ENCODE measurements at places on chromosomes 2 and 18. TPM values are rescaled to one million over a fixed set of nuclear protein-coding genes. Genes with fewer than 3 reads are reported as not detected.

STARD7 gene
- 100 TPM for total RNA-seq

LIPT1 gene
- 13.5 TPM for total RNA-seq

CNTNAP5 gene
- total RNA-seq = not detected

TEX44 gene
- not detected for total RNA-seq

EHD3 gene
- total RNA-seq = 15.9 TPM

FOXI3 gene
- total RNA-seq = not detected

MBD2 gene
- total RNA-seq = 22.0 TPM

C2orf15 gene
- total RNA-seq = not detected

NFATC1 gene
- total RNA-seq = 11.7 TPM

BMP10 gene
- not detected for total RNA-seq

NBEAL1 gene
- total RNA-seq = 11.8 TPM

MC5R gene
- not detected for total RNA-seq

DPP4 gene
- 64.8 TPM for total RNA-seq

UCN gene
- total RNA-seq = 4.5 TPM

GALR1 gene
- not detected for total RNA-seq

CCDC68 gene
- total RNA-seq = 6.3 TPM

RIT2 gene
- not detected for total RNA-seq

CLEC4F gene
- not detected for total RNA-seq

PNKD gene
- 32.9 TPM for total RNA-seq

EML6 gene
- under 0.01 TPM for total RNA-seq

ABCG8 gene
- total RNA-seq = not detected

DBI gene
- total RNA-seq = 186 TPM

CNGA3 gene
- total RNA-seq = not detected

RPRM gene
- total RNA-seq = not detected

VWA3B gene
- total RNA-seq = not detected

SCG2 gene
- total RNA-seq = 2.3 TPM

GLI2 gene
- 6.6 TPM for total RNA-seq

AOX1 gene
- total RNA-seq = 76.8 TPM

CRYGD gene
- not detected for total RNA-seq

GTF3C2 gene
- 31.6 TPM for total RNA-seq

RGPD8 gene
- 3.6 TPM for total RNA-seq

ZCCHC2 gene
- 9.4 TPM for total RNA-seq

COMMD1 gene
- total RNA-seq = 34.7 TPM

CHRNG gene
- total RNA-seq = not detected

UGT1A8 gene
- total RNA-seq = not detected

TWIST2 gene
- 42.2 TPM for total RNA-seq

PLA2R1 gene
- total RNA-seq = 12.5 TPM

TUBA3E gene
- not detected for total RNA-seq

HOXD13 gene
- not detected for total RNA-seq

ZNF396 gene
- total RNA-seq = 0.54 TPM

MSTN gene
- total RNA-seq = not detected

RMC1 gene
- 19.9 TPM for total RNA-seq

GCG gene
- total RNA-seq = not detected

B4GALT6 gene
- 2.0 TPM for total RNA-seq

GAL3ST2 gene
- total RNA-seq = not detected

ANKRD29 gene
- 0.90 TPM for total RNA-seq

LGALSL gene
- total RNA-seq = 15.0 TPM

HTR2B gene
- 1.1 TPM for total RNA-seq

All from cardiac atrium fibroblast (primary cell).